ENCODE measurements at places on chromosomes 2 and 18.

GRCh38 chr2:219386532-219387280 lies 1.0 kb downstream of the DNPEP start:
- DNase-seq = peak; percentile 49

DNA sequence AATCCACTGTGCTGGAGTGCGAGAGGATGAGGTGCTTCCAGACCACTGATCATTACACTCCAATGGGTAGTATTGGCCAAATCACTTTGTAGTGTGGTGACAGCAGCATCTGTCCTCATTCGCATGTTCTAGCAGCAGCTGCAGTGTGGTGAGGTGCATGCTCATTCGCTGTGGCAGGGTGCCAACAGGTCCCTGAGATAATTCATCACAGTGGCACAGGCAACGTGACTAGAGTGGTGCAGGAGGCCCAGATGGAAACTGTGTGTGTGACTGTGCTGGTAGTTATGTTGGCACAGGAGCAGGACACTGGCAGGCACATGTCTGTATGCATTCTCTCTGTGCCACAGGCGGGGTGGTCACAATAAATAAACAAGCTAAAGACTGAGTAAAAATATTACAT lies 329.5 kb upstream of the SYT4 start:
- peak; percentile 74 for DNase-seq

DNA sequence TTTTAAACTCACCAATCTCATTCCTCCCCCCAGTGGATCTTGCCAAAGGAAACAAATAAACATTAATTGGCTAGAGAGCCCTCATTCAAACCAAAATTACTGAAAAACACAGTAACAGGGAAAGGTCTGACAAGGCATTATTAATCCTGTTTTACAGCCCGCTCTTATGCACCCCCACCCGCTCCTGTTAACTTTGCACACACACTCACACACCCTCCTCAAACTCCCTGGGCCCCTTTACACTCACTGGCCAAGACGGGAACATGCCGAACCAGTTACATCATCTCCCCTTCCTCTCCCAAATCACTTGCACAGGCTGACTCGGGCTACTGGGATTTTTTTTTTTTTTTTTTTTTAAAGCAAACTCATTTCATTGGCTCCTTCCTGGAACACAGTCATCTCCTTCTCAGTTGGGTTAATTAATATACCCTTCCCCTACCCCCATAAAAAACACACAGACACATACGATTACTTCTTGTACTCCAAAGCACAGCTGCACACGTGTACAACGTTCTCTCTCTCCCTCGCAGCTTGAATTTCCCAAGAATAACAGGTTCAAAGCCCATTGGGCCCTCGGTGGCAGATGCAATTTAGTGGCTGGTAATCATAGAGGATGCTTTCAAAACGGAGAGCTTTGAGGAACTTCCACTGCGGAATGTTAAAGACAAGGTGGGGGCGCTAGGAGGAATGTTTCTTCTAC lies 31.8 kb downstream of the KLF7 start:
- no peak for DNase-seq

DNA sequence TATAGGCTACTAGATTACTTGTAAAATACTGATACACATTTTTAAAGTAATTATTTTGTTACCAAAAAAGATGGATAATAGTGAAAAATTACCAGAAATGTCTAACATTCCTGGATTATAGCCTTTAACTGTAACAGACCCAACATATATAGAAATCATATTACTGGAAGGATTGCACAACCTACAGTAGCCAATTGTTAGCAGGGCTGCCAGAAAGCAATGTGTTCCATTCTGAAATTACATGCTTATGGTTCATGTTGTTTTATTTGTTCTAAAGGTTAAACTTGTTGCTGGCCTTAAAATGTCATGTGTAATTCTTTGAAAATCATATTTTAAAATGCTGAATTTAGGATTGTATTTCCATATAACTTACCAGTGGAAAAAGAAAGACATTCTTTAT lies 793.6 kb upstream of the ACVR2A start:
- DNase-seq = no peak

DNA sequence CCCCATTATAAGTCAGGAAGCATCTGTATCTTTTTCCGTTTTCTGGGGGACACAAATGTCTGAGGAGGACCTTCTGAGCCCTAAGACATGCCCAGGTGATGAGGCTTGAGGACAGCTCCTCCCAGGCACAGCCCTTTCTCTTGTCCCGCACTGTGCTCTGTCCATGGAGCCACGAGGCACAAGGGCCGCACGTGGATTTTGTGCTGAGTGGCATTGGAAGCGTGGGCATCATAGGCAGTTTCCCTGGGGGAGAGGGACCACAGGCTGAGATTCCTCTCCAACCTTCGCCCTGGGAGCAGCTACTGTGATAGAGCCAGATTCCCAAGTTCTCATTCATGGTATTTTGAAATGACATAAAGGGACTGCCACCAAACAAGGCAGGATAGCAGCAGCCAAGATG lies 139.9 kb downstream of the SH3RF3 start:
- DNase-seq = no peak

DNA sequence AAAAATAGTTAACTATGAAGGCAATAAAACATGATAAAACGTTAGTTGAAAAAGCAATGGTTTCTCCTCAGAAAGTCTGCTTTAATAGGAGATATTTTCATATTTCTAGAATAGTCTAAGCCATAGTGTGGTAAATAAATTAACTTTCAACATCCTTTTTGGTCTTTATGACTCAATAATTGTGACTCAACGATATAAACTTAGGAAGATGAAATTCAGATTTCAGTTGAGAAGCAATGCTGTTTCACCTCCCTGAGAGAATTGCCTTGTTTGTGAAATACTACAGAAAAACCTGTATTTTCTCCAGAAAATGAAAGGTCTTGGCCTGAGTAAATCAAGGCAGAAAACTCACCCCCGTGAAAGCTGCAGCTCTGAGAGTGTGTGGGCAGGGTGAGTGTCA lies 166.9 kb downstream of the ETAA1 start:
- DNase-seq = no peak

DNA sequence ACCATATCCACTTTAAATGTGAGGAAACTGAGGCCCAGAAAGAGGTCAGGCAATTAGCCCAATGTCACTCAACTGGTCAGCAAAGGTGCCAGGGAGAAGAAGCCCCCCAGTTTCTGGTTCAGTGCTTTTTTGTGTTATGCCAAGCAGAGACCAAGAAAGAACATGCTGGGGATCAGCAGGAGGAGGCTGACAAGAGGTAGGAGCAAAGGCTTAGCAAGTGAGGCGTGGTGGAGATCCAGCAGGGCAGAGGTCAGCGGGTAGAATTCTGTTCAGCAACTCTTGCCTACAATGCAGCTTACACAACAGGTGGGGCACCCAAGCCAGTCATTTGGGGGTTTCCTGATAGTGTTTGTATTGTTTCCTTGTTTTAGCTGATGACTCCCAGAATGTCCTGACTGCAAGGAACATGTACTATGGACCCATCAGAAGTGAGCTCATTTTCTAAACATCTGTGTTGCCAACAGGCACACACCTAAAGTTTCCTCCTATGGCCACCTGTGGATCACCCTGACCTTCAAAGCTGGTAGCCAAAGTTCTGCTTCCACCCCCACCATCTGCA lies 28.2 kb downstream of the LPIN2 start:
- peak; percentile 47 for DNase-seq

DNA sequence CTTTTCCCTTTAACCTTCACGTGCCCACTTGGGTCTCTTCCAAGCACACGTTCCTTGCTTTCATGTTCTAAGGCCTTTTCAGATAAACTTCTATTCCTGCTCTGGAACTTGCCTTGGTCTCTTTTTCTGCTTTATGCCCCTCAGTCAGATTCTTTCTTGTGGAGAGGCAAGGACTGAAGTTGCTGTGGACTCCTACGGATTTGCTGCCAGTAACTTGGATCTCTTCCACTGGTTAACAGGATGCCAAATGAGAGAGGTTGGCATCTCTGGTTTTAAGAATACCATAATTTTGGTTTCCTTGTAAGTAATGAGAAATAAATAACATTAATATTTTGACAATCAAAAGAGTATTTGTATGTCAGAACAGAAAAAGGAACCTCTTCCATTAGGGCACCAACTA lies 33.0 kb downstream of the COMMD1 start:
- no peak for DNase-seq

Data from DMS53 (cell line).